Activated T-helper 9 cell treated with anti-CD3 and anti-CD28 coated beads, Interleukin-2, amount 50 U/mL, for 16 hours (primary cell): ENCODE measurements at places on chromosomes 12 and 14.

GRCh38 chr12:107207931-107208525 is 114.7 kb upstream of the CRY1 start:
- no peak for DNase-seq

GRCh38 chr14:71749613-71750238 is 182.5 kb upstream of the RGS6 start:
- DNase-seq = no peak

DNA sequence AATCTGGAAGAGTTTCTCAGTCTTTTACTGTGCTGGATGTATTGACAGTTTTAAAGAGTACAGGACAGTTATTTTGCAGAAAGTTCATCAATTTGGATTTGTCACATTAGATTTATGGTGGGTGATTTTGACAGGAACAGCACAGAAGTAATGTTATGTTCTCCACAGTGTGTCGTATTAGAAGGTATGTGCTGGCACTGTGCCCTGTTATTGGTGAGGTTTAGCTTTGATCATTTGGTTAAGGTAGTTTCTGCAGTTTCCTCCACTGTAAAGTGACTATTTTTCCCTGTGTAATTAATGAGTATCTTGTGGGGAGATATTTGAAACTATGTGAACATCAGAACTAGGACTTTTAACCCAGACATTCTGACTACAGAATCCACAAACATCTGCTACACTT is 308.5 kb upstream of the TBX3 start:
- DNase-seq = no peak

DNA sequence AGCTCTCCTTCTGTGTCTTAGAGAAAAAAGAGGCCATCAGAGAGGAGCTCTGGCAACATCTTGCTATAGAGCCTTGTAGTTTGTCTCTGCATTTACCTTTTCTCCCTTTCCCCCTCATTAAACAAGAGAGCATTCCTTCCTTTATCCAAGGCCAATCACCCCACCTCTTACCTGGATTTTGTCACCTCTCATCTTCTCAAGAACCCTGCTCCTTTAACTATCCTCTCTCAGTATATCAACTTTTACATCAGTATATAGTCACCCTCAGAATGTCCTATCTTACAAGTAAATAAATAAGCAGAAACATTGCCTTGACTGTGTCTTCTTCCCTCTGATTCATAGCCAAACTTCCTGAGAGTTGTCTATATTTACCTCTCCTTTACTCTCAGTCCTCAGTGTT is 105.0 kb upstream of the SLC38A2 start:
- no peak for DNase-seq

DNA sequence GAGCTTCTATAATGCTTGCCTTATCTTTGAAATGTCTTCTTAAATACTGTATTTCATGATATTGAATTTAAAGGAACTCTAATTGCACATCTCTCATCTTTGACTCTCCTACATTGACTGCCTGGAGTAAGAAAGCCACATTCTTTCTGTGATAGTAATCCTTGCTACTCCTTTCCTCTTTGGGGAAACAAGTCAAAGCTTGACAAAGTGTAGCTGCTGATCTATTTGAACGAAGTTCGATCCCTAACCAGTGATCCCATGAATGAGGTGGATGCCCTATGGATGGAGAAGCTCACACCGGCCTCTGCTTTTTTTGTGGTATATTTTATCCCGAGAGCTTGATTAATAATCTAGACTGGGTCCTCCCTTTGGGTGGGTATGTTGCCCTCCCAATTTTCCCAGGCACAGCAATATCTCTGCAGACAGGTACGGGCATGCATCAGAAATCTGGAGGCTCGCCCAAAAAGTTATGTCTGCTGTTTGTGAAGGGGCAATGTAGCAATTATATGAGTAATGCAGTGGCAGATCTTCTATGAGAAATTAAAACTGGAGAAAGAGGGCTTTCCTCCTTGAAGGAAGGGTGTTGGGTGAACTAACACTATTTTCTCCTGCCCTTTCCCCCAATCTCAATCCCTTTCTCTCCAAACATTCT is 163.0 kb upstream of the FRMD6 start:
- no peak for DNase-seq
